Naive thymus-derived CD8-positive, alpha-beta T cell (primary cell): ENCODE measurements at places on chromosomes 11 and 22. TPM values are rescaled to one million over a fixed set of nuclear protein-coding genes. Genes with fewer than 3 reads are reported as not detected.
A peak's percentile ranks its signal among the peaks of the same experiment; 100 is the strongest.

Gene RASSF10
- not detected for polyA plus RNA-seq

DNA sequence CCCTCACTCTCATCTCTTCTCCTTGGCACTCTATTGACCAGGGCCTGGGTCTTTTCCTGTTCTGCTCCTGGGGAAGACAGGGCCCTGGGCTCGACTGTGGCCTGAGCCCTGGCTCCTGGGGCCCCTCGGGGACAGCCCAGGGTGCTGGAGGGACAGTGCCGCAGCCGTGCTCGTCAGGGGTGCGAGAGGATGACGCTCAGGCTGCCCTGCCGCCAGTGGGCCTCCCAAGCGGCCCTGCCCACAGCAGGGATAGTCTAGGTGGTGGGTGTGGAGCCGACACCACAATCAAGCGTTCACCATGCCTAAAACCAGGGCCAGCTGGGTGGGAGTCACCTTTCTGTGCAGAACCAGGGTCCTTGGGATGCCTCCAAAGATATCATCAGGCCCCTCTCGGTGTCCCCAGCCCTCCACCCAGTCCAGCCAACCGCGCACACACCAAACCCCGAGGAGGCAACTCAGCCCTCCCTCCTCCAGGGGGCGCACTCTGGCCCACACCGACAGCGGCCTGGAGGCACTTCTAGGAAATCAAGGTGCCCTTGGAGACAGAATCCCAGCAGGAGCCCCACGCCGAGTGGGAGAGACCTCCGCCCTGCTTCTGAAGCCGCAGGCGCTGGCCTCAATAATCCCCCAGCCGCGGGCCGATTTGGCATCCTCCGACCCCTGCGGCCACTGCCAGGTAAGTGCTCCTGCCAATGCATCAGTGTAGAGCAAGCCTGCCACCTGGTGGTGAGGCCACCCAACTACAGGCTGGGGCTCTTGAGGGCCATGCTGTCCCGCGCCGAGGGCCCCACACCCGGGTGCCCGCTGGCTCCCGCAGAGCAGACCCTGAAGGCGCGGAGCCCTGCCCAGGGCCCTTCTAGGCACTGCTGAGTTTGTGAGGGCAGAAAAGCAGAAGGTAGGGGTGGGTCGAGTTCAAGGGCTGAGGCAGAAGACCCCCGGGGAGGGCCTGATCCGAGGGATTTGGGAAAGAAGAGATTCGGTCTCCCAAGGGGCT, 496.4 kb downstream of the BUD13 start:
- DNase-seq = peak; percentile 26

Gene MPZL3
- polyA plus RNA-seq = 3.2 TPM

Gene MLC1
- 1.8 TPM for polyA plus RNA-seq

GRCh38 chr11:112786886-112787530, 174.2 kb upstream of the NCAM1 start:
- no peak for DNase-seq

Gene SULT4A1
- not detected for polyA plus RNA-seq

DNA sequence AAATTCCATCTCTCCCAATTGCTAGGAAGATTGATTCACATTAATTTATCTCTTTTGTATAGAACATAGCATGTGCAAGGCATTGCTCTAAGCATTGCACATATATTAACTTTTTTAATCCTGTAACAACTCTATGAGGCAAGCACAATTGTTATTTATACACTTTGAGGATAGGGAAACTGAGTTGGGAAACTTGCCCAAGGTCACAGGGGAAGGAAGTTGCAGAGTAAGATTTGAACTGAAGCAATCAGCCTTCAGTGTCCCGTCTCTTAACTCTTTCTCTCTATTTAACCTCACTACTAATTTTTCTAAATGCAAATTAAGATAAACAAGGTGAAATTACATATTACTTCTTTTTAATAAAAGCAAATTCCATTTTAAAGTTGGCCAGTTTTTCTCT, 22.2 kb downstream of the OR56B4 start:
- no peak for DNase-seq

DNA sequence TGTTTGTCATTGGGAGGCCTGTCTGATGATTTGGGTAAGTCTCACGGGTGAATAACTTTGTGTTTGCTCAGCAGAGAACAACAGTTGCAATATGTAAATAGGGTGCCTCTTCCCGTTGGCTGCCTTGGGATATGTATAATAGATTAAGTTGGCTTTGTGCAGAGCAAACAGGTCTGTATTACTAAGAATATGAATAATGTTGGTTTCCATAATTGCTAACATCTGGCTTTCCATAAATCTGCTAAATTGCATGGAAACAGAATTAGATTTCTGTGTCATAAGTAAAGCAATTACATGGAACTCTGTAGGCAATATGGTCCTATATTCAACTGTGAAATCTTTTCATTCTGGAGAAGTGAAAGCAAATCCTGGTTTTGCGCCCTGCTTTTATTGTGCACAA, 636.0 kb upstream of the ANO5 start:
- DNase-seq = no peak

DNA sequence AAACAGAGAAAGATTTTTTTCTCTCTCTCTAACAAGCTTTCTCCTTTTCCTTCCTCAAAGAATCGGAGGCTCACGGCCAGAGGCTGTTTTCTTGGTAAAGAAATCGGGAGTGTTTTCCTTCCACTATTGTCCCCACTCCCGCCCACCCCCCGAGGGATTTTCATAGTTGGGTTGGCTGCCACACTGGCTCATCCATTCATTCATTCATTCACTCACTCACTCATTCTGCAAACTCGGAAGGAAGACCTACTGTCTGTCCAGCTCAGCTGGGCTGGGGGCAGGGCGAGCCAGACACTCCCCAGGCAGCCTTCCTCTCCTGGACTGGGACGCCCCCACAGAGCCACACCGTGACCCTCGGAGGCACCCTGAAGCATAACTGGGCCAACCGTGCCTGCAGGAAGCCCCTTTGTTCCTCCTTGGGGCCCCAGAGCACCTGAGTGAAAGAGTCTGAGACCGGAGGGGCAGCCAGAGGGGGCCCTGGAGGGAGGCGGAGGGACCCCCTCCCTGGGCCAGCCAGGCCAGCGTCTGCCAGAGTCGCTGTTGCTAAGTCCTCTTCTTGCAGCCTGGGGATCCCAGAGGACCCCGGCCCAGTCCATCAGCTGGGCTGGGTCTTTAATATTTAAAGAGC, 17.0 kb downstream of the CDKN1C start:
- no peak for DNase-seq

GRCh38 chr11:74534216-74534945, 40.9 kb upstream of the LIPT2 start:
- no peak for DNase-seq
